Cerebellar cortex (tissue), 1 donor: ENCODE measurements at places on chromosomes 12 and 14.

DNA sequence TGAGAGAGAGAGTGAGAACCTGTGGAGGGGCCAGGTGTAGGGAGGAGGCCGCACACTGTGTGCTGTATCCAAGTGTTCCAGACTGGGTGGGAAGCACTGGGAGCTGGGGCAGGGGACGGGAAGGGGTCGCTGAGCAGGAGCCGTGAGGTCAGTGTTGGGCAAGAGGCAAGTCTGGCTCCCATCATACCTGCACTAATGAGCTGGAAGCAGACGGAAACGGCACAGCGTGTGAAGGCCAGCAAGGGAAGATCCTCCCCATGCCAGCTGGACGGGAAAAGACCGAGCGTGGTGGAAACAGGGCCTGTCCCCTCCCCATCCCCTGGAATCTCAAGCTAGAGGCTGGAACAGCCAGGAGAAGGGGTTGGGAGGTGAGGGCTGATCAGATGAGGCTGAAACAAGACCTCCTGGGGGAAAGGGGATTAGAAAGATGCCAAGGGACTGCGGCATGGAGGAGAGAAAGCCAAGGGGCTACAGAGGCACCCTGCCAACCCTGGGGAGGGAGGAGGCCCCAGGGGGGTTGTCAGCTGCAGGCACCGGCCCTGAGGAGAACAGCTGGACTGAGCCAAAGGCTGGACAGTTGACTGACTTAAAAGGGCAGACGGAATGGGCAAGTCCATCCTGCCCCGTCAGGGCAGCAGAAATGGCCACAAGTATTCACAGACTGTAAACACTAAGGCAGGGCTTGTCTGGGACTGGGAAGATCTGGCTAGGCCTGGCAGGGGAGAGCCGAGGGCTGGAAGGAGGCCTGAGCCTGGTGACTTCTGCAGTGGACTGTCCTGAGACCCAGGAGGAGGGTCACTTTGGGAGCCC is 19.0 kb upstream of the LTBP2 start:
- no peak for DNase-seq

DNA sequence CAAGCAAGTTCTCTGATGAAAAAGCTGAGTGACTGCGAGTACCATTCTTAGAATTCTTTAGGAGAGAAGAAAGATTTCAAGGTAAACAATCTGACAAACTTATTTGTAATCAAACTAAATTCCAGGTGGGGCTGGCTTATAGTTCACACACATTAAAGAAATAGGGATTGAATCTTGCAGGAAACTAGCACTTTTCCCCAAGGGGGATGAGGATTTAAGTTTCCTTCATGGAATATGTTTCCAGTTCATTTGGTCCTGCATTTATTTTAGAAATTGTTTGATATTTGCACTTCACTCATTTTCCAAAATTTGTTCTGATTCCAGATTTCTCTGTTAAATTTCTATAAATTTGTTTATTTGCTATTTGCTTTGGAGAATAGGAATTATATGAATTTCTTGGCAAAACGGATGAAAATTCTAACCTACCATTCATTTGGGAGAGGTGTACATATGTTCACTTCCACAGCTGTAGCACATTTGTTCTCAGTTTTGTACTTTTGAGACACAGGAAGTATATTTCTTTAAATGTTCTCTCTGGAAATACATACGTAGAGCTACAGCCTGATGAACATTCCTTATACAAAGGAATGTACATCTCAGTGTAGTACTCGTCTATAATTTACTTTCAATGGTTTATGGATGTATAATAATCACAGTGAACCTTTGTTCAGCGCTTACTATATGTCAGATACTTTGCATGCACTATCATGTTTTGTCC is 145.5 kb downstream of the AKAP6 start:
- no peak for DNase-seq

- DNase-seq = no peak
Observed at GRCh38 chr12:68835333-68835908, 27.4 kb downstream of the MDM2 start.

DNA sequence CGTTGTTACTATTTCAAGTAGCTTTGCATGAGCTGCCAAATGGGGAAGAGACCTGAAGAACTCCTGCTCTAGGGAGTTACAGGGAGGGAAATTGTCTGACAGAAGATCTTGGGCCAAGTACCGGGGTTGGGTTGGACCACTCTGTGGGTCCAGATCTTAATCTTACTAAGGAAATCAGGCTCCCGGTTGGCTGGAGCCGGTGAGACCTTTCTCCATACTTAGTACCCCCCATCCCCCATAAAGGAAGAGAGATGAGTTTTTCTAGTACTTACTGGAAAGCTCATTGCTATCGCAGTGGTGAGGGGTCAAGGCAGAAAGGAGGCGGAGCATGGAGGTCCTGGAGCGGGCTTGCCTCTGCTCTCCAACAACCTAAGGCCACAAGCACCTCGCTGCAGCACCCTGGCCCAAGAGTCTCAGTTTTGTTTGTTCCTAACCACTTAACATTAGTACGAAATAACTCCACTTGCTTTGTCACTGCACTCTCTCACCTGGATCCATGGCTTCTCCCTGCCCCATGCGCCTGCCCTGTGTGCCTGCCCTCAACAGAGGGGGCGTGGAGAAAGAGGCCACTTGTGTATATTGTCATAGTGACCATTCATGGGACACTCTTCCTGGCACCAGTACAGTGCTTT is 6.8 kb upstream of the UNC119B start:
- no peak for DNase-seq

- DNase-seq = no peak
Observed at GRCh38 chr12:82438356-82438755, 80.0 kb downstream of the METTL25 start.

DNA sequence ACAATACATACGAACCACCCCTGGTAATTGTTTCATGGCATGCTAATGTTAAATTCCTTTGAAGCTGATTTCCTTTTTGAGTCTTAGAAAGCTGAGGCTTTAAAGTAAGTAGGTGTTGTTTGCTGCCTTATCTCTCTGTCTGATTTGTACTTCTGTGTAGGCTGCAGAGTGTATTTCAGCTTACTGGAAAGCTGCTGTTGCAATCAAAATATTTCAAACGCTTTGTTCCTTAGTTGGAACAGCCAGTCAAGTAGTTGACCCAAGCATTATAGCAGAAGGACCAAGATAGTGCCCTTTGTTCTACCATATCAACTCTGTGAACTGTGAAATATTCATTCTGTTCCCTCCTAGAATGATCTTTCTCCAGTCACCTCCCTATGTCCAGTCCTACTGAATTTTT is 3.1 kb downstream of the PKP2 start:
- DNase-seq = no peak

- DNase-seq = no peak
Observed at GRCh38 chr14:52342849-52343596, 28.9 kb downstream of the PTGER2 start.

GRCh38 chr12:53070877-53071492 is 8.2 kb downstream of the SPRYD3 start:
- DNase-seq = no peak

DNA sequence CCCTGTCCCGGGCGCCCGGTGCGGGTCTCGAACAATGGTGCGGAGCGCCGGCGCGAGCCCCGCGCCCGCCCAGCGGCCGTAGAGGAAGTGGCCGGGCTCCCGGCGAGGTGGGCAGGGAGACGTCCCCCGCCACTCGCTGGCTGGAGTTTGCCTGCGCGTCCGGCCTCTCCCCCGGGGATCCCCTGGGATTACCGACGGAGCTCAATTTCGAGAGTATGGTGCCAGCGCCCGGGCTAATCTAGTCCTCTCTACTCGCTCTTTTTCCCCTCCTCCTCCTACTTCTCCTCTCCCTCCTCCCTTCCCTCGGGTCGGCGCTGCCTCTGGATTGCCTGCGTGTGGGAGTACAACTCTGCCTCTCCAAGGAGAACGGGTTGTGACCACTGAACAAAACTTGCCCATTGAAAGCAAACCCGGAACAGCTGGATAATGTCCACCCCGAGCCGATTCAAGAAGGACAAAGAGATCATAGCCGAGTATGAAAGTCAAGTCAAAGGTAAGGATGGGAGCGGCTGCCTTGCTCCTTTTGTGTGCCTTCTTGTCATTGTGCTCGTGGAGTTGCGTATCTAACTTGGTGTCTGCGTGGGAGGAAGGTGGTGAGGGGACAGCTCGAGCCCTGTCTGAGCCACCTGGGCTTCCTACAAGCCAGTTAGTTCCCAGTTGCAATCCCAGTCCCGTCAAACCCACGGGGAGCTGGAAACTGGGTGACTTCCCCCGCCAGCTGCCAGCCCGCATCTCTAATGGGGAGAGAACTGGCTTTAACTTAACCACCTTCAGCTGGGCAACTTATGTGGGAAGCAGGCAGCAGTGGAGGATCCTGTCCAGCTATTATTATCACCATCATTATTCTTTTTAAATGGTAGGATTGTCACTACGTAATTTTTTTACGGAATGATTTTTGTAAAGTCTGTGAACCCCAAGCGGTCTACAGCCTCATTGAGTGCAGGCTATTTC is at the start of gene SRGAP1:
SRGAP1 (plus strand) TSS at position 310 of the 951 bp plus-strand sequence; CDS start at position 427, 117 bp downstream.
- DNase-seq = peak; percentile 59

DNA sequence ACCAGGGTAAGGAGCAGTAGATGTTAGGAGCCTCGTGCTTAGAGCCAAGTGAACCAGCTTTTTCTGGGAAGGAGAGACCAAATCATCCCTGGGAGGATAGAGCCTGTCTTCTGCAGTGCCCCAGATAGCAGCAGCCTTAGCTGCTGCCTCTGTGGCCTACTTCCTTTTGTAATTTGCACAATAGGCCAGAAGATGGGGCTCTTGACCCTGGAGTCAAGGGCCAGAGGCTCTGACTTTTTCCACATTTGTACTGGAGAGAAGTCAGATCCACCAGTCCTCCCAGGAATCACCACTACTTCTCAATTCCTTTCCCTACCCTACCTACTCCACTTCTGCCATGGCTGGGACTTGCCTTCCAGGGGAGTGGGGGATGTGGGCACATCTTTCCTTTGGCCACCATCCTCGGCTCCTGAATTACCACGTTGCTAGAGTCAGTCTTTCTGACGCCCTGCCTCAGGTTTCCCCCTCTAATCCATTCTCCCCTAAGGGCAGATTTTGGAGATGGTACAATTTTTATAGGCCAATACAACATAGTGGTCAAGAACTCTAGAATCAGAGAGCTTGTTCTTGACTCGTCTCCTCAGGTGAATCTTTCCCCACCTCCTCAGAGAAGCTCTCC is 3.3 kb upstream of the SLC4A8 start:
- DNase-seq = peak; percentile 91

DNA sequence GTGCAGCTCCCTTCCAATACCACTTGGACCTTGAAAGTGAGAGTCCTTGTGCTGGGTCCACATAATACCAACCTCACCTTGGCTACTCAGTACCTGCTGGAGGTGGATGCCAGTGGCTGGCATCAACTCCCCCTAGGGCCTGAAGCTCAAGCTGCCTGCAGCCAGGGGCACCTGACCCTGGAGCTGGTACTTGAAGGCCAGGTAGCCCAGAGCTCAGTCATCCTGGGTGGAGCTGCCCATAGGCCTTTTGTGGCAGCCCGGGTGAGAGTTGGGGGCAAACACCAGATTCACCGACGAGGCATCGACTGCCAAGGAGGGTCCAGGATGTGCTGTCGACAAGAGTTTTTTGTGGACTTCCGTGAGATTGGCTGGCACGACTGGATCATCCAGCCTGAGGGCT is 5.7 kb upstream of the INHBE start:
- no peak for DNase-seq

DNA sequence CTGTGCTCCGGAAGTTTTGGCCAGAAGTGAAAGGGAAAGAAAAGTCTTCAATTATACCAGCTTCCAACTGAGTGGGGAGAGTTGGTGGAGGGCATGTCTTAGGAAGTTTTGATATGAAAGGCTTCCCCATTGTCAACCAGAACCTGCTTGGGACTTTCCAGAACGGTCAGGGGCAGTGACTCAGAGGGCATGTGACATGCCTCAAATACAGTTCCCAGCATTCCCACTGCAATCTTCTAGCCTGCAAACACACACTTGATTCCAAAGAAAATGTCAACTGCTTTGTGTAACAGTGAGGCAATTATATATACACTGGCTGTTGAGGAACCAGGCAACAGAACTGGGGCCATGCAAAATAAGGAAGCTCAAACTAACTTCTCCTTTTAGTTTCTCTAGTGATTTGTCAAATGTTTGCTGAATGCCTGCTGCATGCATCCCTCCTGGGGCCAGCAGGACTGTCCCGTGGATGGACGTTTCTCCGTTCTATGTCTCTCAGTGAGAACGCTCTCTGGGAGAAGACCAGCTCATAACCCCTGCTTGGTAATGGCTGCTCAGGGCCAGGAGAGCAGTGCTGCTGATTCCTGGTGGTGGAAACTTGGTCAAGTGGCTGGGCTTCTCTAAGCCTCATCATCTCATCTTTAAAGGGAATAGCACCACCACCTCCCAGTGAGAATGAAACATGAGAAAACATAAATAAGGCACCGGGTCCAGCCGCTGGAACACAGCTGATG is 18.3 kb downstream of the SLC25A47 start:
- DNase-seq = no peak

- peak; percentile 38 for DNase-seq
Observed at GRCh38 chr14:31934767-31935266, 142.3 kb upstream of the ARHGAP5 start.

DNA sequence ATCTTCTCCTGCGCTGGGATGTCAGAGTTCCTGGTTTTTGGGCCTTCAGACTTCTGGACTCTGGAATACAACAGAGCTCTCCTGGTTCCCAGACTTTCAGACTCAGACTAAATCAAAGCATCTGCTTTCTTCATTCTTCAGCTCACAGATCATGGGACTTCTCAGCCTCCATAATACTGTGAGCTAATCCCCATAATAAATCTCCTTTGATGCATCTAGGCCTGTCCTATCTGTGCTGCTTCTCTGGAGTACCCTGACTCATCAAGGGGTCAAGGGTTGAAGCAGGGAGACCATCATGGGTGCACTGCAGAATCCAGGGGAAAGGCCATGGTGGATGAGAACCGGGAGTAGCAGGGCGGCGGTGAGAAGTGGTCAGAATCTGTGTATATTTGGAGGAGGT is 1094.1 kb upstream of the TMEM132C start:
- no peak for DNase-seq

GRCh38 chr14:33103489-33103888 is 164.8 kb downstream of the NPAS3 start:
- DNase-seq = no peak
